ENCODE measurements at places on chromosomes 6 and 20. TPM values are rescaled to one million over a fixed set of nuclear protein-coding genes. Genes with fewer than 3 reads are reported as not detected.

The TOP1 gene
- total RNA-seq = 78.6 TPM

The DEFB132 gene
- not detected for total RNA-seq

The HCRTR2 gene
- 0.18 TPM for total RNA-seq

The HRH3 gene
- total RNA-seq = not detected

The BPI gene
- total RNA-seq = not detected

The HLA-DRB1 gene
- 5.3 TPM for total RNA-seq

The KCNK5 gene
- total RNA-seq = 2.9 TPM

The SLC17A3 gene
- total RNA-seq = not detected

The MACROD2 gene
- total RNA-seq = 10.0 TPM

The PRDM13 gene
- total RNA-seq = not detected

The METTL24 gene
- total RNA-seq = 28.1 TPM

The LY6G6D gene
- 0.67 TPM for total RNA-seq

The CLVS2 gene
- total RNA-seq = 0.11 TPM

The MYLK2 gene
- 0.27 TPM for total RNA-seq

The GABRR1 gene
- total RNA-seq = not detected

The GPR31 gene
- not detected for total RNA-seq

The SAPCD1 gene
- total RNA-seq = 11.6 TPM

The FAM83D gene
- total RNA-seq = 11.5 TPM

The SLC22A1 gene
- total RNA-seq = 2.4 TPM

The JAG1 gene
- 74.1 TPM for total RNA-seq

The MCCD1 gene
- total RNA-seq = not detected

The RAET1E gene
- not detected for total RNA-seq

The HMGA1 gene
- 216 TPM for total RNA-seq

The CGA gene
- total RNA-seq = not detected

The ROS1 gene
- not detected for total RNA-seq

The KHDC1L gene
- total RNA-seq = 0.56 TPM

The SLC35B2 gene
- 33.4 TPM for total RNA-seq

Data from mesothelial cell of epicardium (in vitro differentiated cells).